ENCODE measurements at places on chromosomes 1 and 21.

DNA sequence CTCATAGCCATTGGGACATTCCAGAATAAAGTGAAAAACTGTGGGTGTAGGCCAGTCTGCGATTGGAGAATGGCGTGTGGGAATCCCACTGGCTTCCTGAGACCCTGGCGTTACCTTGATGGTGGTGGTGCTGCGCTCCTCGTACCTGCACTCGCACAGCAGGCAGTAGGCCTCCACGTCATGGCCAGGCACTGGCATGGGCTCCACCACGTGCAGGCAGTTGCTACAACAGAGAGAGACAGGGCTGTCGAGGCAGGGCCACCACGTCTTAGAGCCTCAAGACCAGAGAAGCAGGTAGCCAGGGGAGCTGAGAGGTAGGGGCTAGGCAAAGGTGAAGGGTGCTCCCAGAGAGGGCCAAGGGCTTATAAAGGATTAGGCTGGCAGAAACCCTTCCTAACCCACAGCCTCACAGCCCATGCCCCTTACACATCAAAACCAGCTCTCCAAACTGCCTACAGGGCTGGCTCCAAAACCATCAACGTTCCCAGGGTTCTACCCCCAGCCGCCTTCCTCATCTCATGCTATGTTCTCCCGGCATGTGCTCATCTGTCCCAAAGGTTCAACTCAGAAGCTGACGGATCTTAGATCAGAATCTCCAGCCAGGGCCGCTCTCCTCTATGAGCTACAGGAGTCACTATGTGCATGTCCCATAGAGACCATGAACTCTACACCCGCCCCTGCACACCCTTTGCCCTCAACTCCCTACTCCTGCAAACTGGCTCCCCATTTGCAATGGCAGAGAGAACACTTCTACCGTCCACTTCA lies 7.5 kb downstream of the TMEM9 start:
- no peak for DNase-seq

- no peak for DNase-seq
Measured at GRCh38 chr1:29645586-29645985, 409.3 kb downstream of the PTPRU start.

DNA sequence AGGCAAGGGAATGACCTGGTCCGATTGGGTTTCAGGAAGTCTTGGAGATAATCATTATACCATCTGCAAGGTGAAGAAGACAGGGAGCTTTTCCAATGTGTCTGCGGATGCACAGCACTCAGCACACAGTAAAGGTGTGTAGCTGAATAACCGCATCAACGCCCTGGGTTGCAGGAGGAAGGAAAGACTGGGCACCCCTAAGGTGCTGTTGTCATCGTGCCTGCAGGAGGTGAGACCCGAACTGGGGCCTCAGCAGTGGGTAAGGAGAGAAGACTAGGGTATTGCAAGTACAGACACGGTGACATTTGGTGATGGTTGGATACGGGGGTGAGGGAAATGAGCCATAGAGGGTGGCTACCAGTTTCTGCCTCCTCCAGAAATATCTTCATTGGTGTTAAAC lies 1.1 kb upstream of the TRIM62 start:
- DNase-seq, result no peak

- no peak for DNase-seq
Measured at GRCh38 chr1:186572509-186572908, 107.7 kb downstream of the PTGS2 start.

DNA sequence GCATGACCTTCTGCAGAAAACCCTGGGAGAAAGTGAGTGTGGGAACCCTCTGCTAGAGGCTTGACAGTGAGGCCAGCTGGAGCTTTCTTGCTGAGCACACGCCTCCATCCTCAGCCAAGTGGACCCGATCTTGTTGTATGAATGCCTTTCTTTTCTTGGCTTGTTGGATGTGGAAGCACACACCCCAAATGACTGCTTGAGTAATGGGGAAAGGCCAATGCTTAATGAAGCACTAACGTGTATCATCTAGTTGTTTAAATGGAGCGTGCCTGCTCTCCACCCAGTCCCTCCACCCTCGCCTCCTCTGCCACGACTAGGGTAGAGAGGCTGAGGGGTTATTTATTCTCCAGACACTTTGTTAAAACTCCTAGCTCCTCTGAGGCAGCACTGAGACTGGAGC lies 54.3 kb upstream of the IKBKE start:
- no peak for DNase-seq

- DNase-seq, result no peak
Measured at GRCh38 chr1:85756864-85757263, 48.6 kb upstream of the ZNHIT6 start.

DNA sequence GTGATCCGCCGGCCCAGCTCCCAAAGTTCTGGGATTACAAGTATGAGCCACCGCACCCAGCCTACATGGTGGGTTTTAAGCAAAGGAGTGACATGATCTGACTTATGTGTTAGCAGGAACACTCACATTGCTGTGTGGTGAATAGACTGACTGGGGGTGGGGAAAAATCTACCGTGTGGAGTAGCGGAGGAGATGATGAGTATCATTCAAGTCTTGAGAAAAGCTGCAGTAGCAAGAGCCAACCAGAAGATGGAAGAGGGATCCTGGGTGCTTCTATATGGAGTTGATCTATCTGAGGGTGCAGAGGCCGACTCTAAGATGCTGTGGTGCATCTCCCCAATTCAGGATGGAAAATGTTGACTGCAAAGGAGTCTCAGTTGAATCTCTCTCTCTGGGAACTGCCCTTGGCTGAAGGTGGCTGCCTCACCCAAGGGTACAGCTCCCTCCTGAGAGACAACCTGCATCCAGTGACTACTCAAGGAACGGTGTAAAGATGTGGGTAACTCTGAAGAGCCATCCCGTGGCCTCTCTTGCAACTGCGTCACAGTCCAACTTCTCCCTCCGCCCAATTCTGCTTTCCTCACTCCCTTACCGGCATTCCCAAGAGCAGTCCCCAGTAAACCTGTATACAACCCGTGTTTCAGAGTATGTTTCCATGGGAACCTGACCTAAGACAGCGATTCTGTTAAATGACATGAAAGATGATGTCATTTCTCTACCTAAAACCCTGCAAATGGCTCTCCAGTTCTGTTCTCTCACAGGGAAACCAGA lies 7.4 kb upstream of the B3GALNT2 start:
- no peak for DNase-seq

- DNase-seq, result no peak
Measured at GRCh38 chr1:205249651-205250050, 21.9 kb downstream of the TMCC2 start.

GRCh38 chr21:34597406-34597805 lies 17.5 kb downstream of the RCAN1 start:
- no peak for DNase-seq

DNA sequence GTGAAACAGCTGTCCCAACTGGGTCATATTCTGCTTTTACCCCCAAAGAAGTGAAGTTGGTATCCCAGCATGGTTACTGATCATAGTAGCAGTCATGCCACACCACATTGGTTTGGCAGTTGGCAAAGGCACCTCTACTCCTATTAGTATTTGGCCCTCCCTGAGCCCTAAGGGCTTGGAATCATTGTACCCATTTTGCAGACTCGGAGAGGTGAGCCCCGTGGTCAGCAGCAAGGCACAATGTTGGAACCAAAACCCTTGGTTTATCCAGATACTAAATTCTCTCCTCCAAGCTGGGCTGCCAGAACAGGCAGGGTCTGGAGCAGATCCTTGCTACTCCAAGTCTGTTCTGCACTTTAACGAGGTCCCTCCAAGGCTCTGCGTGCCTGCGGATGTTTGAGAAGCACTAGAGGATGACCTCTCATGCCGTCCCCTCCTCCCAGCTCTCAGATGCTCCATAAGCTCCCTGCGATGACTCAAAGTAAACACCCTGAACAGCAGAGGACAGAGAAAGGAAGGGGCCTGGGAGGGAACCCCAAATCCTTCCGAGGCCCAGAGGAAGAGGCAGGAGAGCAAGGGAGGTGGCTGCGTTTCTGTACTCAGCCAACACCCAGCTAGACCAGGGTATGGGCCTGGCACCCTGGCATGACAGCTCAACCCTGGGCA lies 89.3 kb downstream of the PAX7 start:
- no peak for DNase-seq

- DNase-seq, result no peak
Measured at GRCh38 chr1:245788269-245788668, 633.5 kb downstream of the KIF26B start.

DNA sequence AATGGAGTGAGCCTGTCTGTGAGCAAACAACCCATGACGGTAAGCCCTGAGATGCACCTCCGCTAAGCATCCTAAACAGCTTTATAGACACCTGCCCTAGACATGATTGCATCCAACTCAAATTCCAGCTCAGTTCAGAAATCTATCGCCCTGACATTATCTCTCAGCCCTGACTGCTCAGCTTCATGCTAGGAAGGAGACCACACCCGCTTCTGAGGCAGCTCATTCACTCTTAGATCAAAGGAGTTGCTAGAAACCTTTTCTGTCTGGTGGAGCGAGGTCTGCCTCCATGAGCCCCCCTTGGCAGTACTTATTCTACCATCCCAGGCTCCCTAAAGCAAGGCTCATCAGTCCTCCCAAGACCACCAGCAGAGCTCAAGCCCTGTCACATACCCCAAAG lies 17.0 kb downstream of the IL10RB start:
- no peak for DNase-seq

- no peak for DNase-seq
Measured at GRCh38 chr1:119475866-119476439, 31.1 kb upstream of the HSD3B1 start.

DNA sequence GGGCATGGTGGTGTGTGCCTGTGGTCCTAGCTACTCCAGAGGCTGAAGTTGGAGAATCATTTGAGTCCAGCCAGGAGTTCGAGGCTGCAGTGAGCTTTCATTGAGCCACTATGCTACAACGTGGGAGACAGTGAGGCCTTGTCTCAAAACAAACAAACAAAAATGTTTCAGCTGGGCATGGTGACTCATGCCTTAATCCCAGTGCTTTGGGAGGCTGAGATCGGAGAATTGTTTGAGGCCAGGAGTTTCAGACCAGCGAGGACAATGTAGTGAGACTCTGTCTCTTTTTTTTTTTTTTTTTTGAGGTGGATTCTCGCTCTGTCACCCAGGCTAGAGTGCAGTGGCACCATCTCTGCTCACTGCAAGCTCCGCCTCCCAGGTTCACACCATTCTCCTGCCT lies 5.0 kb upstream of the RPL5 start:
- DNase-seq, result no peak

DNA sequence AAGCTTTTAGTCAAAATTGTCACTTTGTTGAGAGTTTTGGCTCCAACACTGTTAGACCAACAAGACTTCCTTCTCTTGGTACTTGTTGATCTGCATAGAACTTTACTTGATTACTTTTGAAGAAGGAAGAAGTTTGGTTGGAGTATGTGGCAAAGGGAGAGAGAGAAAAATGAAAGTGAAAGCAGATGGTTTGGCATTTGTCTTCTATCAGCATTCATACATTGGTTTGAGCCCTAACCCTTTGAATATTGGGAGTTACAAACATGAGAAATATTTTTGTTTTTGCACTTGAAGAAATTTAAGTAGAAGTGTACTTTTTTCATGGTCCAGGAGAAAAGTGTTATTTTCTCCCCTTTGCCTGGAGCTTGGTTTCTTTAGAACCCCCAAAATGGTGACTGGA lies 169.8 kb downstream of the ADGRL4 start:
- DNase-seq, result no peak

DNA sequence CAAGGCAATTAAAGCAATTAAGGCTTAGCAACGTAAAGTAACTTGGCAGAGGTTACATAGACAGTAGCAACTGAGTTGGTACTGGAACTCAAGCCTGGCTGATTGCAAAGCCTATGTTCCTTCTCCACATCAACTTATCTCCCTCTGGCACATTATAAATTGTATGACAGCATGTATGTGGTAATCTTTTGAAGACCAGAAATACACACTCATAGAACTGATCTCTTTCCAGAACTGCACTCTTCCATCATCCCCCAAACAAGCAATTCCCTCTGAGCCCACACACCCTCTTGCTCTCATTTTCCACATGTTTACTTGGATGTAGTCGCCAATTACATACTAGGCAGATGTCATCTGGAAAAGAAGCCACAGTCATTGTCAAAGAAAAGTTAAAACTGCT lies 502.2 kb downstream of the PLPP3 start:
- DNase-seq, result no peak

- no peak for DNase-seq
Measured at GRCh38 chr1:34828611-34829010, 30.9 kb downstream of the SMIM12 start.

DNA sequence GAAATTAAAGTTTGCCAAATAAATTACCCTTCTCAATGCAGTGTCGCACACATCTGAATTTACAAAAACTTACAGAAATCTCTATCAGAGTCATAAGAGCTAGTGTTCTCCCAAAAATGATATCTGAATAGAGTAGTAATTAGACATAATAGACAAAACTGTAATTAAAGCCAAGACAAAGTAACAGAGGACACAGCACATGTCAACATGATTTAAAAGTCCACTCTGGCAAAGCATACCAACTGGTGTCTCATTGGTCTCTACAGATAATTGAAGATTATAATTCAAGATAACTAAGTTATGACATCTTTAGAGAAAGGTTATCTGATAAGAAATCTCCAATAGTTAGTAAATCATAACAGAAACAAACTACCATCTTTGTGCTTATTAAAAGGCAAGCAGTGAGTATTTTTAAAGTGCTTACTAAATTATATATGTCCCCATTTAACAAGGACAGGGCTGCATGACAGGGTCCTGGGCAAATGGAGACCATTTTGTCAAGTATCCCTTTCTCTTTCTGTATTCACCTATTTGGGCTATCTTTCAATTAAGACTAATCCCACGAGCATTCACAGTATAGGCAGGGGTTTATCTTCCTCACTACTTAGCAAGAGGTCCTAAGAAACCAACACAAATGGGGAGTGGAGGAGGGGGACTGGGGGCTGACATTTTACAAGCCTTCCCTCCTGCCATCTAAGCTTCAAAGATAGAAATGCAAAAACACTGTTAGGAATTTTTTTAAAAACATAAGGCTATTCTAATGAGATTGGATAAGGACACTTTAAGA lies 26.0 kb downstream of the PTP4A2 start:
- no peak for DNase-seq

DNA sequence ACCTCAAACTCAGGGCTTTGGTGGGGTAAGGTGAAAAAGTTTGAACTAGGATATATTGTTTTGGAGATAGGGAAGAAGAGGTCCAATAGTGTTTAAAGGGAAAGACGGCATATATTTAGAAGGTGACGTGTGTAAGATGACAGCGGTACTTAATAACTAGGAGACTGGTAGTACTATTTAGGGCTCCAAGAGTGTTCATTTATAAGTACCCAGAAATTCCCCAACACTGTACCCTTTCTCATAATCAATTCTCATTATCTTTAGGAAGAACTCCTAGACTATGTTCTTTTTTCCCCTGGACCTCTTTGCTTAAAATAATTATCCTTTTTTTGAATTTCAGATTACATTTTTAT lies 1.5 kb downstream of the LYPLAL1 start:
- no peak for DNase-seq

DNA sequence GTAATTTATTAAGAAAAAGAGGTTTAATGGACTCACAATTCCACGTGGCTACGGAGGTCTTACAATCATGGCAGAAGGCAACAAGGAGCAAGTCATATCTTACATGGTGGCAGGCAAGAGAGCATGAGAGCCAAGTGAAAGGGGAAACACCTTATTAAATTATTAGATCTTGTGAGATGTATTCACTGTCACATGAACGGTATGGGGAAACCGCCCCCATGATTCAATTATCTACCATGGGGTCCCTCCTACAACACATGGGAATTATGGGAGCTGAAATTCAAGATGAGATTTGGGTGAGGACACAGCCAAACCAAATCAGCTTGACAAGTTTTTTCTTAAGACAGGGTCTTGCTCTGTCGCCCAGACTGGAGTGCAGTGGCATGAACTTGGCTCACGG lies 14.3 kb downstream of the DAP3 start:
- DNase-seq, result no peak

Measured in SW 1271 (cell line).